ENCODE measurements at places on chromosomes 5 and 9. TPM values are rescaled to one million over a fixed set of nuclear protein-coding genes. Genes with fewer than 3 reads are reported as not detected.

GRCh38 chr5:66306844-66307315 is 162.8 kb downstream of the SREK1 start:
- H3K4me3 ChIP-seq, result no peak overlapping the region
- peaks cover 6% of the 10 kb centered on the region for H3K27me3 ChIP-seq
- no peaks in the 10 kb centered on the region for H3K4me1 ChIP-seq
- H3K36me3 ChIP-seq, result no peaks in the 10 kb centered on the region
- DNase-seq, result no peak

GRCh38 chr9:1201262-1201661 is 151.1 kb downstream of the DMRT2 start:
- DNase-seq, result no peak
- H3K27me3 ChIP-seq, result no peaks in the 10 kb centered on the region
- H3K4me3 ChIP-seq, result no peak overlapping the region
- H3K27ac ChIP-seq, result no peak overlapping the region
- no peaks in the 10 kb centered on the region for H3K4me1 ChIP-seq
- no peaks in the 10 kb centered on the region for H3K36me3 ChIP-seq

DNA sequence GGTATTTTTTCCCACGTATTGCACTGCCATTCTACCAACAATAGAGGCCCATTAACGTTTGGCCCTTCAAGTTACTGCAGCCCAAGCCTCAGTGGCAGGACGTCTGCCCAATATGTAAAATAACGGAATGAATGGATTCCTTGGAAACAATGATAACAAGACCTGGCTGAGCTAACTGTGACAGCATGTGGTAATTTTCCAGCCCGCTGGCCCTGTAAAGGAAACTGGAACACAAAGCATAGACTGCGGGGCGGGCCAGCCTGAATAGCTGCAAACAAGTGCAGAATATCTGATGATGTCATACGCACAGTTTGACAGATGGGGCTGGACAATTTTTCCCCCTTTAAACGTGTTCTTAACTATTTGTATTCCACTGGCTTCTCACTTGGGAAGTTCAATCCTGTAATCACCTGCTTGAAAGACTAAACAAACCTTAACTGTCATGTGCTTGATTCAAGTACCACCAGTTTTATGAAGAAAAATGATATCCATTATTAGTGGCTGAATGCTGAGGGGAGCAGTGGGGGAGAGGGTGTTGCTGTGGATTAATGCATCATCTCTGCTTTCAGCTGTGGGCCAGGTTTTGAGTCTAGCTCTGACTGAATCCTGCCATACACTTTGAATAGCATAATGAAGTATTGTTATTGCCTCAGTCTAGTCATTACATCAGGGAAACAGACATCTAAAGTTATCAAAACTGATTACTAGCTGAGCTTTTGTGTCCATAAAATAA is 323.9 kb downstream of the TMEM161B start:
- no peaks in the 10 kb centered on the region for H3K27me3 ChIP-seq
- no peak overlapping the region for H3K27ac ChIP-seq
- no peak overlapping the region for H3K4me3 ChIP-seq
- DNase-seq, result no peak
- no peaks in the 10 kb centered on the region for H3K36me3 ChIP-seq

- H3K4me1 ChIP-seq, result no peaks in the 10 kb centered on the region
- peaks cover 5% of the 10 kb centered on the region for H3K27me3 ChIP-seq
- DNase-seq, result peak; percentile 37
- H3K27ac ChIP-seq, result no peak overlapping the region
Observed at GRCh38 chr5:1753490-1753889, 46.1 kb downstream of the MRPL36 start.

DNA sequence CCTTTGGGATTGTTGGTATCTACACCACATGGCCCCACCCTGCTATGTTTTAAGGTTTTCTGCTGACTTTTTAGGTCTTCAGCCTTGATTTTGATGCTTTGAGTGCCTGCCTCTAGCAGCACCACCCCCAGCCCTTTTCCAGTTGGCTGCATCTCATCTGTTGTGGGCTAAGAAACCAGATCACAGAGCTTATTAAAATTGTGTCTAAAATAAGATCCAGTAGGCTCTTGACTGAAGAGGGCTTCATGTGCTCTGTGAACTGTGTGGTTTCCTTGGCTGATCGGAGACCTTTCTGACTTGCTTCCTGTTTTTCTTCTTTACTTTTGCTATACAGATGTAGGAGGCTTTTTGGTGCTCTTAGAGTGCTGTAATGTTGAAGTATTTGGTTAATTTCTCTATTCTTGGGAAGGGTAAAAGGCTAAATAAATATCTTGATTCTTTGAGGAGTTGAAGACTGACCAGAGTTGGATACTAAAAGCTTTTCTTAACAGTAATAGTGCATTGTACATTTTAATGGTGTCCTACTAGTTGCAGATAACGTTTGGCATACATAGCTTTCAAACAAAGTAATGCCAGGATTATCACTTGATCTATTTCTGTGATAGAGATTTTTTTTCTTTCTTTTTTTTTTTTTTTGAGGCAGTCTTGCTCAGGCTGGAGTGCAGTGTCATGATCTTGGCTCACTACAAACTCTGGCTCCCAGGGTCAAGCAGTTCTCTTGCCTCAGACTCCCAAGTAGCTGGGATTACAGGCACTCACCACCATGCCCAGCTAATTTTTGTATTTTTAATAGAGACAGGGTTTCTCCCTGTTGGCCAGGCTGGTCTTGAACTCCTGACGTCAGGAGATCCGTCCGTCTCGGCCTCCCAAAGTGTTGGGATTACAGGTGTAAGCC is 4.5 kb downstream of the UBE2D2 start:
- no peak overlapping the region for H3K4me3 ChIP-seq
- H3K27ac ChIP-seq, result peak overlapping the region; percentile 8
- H3K27me3 ChIP-seq, result no peaks in the 10 kb centered on the region

The CDH10 gene
- total RNA-seq, result not detected

DNA sequence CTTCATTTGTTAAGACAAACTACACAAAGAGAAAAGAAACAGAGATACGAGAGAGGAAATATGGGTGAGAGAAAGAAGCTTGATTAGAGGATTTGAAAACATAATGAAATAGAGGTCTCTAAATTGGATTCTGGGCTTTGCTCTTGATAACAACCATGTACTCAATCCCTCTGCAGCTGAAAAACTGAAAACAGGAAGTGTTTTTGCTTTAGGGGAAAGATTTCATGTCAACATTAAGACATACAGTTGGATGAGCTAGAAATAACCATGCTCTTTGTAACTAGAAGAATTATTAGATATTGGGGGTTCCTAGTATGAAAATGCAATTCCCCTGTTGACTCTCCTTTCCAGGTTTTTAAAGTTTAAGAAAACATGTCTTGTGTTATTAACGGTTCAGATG is 21.9 kb downstream of the CRHBP start:
- H3K27ac ChIP-seq, result no peak overlapping the region
- no peaks in the 10 kb centered on the region for H3K4me1 ChIP-seq
- no peaks in the 10 kb centered on the region for H3K36me3 ChIP-seq

DNA sequence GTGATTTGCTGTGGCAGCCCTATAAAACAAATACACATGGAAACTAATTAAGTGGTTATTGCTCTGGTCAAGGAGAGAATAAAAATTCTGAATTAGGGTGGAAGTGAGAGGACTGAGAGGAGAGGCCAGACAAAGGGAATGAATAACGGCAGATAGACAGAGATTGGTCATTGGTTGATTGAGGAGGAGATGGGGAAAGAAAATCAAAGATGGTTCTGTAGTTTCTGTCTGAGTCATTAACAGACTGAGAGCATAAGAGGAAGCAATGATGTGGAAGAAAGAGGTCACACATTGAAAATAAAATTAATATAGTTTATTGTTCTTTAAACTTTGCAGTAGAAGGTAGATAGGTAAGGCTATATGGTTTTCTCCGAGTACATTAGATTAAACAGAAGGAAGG is 469.8 kb downstream of the ACTL7B start:
- H3K4me3 ChIP-seq, result no peak overlapping the region
- peaks cover 14% of the 10 kb centered on the region for H3K4me1 ChIP-seq
- DNase-seq, result peak; percentile 30
- H3K27me3 ChIP-seq, result no peaks in the 10 kb centered on the region
- H3K36me3 ChIP-seq, result no peaks in the 10 kb centered on the region

DNA sequence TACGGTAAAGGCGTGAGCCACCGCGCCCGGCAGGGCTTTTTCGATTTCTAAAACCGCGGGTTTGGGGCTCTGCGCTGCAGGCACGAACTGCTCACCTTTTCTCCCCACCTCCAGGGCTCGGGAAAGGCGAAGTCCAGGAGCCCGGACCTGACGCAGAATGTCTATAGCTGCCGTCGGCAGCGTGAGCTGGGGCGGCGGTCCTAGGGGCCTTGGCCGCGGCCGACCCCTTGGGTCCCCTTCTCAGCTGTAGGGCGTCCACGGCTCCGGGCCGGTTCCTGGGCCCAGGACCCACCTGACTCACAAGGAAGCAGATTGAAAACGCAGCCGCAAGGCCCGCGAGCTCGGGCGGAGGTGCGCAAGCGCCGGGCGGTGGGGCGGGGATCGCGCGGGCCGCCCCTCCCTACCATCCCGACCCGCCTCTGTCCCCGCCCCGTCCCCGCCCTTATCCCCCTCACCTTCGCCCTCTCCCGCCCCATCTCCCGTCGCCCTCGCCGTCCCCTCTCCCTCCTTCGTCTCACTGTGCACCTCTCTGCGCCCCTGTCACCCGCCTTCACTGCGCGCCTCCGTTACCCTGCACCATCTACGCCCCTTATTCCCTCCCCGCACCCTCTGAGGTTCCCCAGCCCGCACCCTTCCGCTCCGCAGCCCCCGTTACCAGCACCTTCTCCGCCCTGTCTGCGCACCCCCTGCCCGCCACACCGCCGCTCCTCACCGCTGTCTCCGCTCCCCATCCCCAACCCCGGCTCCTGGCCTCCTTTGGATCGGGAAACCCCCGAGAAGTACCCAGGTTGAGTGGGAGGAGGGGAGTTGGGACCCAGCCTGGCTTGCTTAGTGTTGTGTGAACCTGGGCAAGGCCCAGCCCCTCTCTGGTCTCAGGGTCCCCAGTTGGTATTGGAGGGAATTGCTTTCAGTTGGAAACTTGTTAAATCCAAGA is at the start of gene HDHD3:
Gene HDHD3, minus strand, starts transcription at position 353 of the 934 bp plus-strand sequence. CDS start 2,632 bp downstream, outside the sequence.
- peak; percentile 97 for DNase-seq
- H3K4me3 ChIP-seq, result peak within 1 kb of the TSS; percentile 85
- H3K27me3 ChIP-seq, result no peaks in the 10 kb centered on the region
- H3K27ac ChIP-seq, result no peak within 1 kb of the TSS
- H3K4me1 ChIP-seq, result no peaks in the 10 kb centered on the region

All from osteoblast (primary cell).